ENCODE measurements at places on chromosomes 3 and 15. TPM values are rescaled to one million over a fixed set of nuclear protein-coding genes. Genes with fewer than 3 reads are reported as not detected.

SNX33 gene
- 3.8 TPM for total RNA-seq

PLCL2 gene
- total RNA-seq = 16.0 TPM

TMOD2 gene
- total RNA-seq = 5.7 TPM

MUC20 gene
- total RNA-seq = 0.63 TPM

PLSCR2 gene
- not detected for total RNA-seq

SUSD5 gene
- not detected for total RNA-seq

PEX5L gene
- not detected for total RNA-seq

CD200 gene
- total RNA-seq = 25.1 TPM

C3orf20 gene
- total RNA-seq = 0.08 TPM

Data from activated CD8-positive, alpha-beta memory T cell treated with anti-CD3 and anti-CD28 coated beads for 36 hours (primary cell).